ENCODE measurements at places on chromosomes 11 and 22. TPM values are rescaled to one million over a fixed set of nuclear protein-coding genes. Genes with fewer than 3 reads are reported as not detected.

E2F8 gene
- 0.16 TPM for total RNA-seq

RNF26 gene
- 18.3 TPM for total RNA-seq

RAG2 gene
- total RNA-seq: not detected

CRYBA4 gene
- total RNA-seq: not detected

NXPE1 gene
- total RNA-seq: not detected

NRXN2 gene
- 8.4 TPM for total RNA-seq

C11orf21 gene
- total RNA-seq: 0.68 TPM

SPDYC gene
- total RNA-seq: not detected

GRCh38 chr11:64538501-64538951 lies 52.5 kb upstream of the SLC22A12 start:
- no peaks in the 10 kb centered on the region for H3K27me3 ChIP-seq
- H3K27ac ChIP-seq: no peak overlapping the region
- no peak for DNase-seq
- H3K4me1 ChIP-seq: no peaks in the 10 kb centered on the region
- H3K4me3 ChIP-seq: no peak overlapping the region

- H3K27me3 ChIP-seq: no peaks in the 10 kb centered on the region
- H3K36me3 ChIP-seq: no peaks in the 10 kb centered on the region
- DNase-seq: no peak
- H3K4me1 ChIP-seq: no peaks in the 10 kb centered on the region
- no peak overlapping the region for H3K27ac ChIP-seq
These were observed 305.0 kb downstream of the TBC1D22A start for GRCh38 chr22:47067321-47067890.

DNA sequence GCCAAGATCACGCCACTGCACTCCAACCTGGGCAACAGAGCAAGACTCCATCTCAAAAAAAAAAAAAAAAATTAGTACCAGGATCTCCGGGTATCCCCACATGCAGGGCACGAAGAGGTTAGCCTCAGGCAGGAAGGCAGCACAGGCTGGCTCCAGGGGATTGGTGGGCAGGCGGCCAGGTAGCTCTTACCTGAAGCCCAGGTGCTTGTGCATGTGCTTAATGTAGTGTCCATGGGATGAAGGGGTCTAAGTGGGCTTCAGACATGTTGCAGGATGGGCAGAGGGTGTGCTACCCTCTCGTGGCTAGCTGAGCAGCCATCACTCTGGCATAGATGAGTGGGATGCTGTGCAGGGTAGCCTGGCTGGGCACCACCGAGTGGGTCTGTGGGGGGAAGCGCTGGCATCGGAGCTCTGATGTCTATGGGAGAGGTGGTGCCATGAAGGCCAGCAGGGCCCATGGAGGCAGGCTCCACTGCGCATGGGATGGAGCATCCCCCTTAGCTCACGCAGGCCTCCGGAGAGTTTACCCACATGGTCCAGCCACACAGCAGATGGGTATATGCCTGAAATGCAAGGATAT lies 11.0 kb downstream of the RFPL1 start:
- H3K36me3 ChIP-seq: no peaks in the 10 kb centered on the region
- DNase-seq: no peak
- H3K27me3 ChIP-seq: no peaks in the 10 kb centered on the region
- peaks cover 12% of the 10 kb centered on the region for H3K4me1 ChIP-seq
- H3K27ac ChIP-seq: no peak overlapping the region
- H3K4me3 ChIP-seq: no peak overlapping the region

- no peak overlapping the region for H3K4me3 ChIP-seq
- no peak for DNase-seq
- H3K27ac ChIP-seq: no peak overlapping the region
These were observed 88.8 kb downstream of the MRTFA start for GRCh38 chr22:40547729-40548143.

DNA sequence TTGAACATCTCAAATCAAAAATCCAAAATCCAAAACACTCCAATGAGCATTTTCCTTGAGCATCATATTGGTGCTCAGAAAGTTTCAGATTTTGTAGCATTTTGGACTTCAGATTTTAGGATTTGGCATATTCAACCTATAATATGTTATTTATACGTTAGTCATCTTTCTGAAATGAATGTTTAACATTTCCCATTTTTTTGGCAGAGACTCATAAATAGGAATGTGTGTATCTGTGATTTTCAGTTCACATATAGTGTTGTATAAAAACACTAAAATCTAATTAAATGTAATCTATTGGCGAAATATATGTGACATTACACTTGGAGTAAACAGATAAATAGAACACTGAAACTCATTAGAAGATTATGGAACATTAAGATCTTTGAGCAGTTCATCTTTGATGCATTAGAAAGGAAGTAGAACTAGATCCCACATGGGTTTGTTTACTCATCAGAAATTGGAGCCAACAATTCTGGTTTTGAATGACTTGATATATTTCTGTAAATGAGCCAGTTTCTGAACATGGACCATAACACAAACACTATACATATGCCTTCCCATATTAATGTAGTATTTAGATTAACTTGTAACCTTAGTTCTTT lies 153.1 kb downstream of the UVRAG start:
- H3K27ac ChIP-seq: no peak overlapping the region
- no peak for DNase-seq
- no peak overlapping the region for H3K4me3 ChIP-seq

GRCh38 chr22:23655891-23656475 lies 23.9 kb upstream of the DRICH1 start:
- H3K27me3 ChIP-seq: no peaks in the 10 kb centered on the region
- no peak overlapping the region for H3K27ac ChIP-seq
- no peaks in the 10 kb centered on the region for H3K4me1 ChIP-seq
- DNase-seq: peak; percentile 37
- no peak overlapping the region for H3K4me3 ChIP-seq

- no peaks in the 10 kb centered on the region for H3K27me3 ChIP-seq
- no peaks in the 10 kb centered on the region for H3K36me3 ChIP-seq
- DNase-seq: peak; percentile 30
- no peak overlapping the region for H3K4me3 ChIP-seq
These were observed 127.4 kb downstream of the PHF21B start for GRCh38 chr22:44882226-44882905.

GRCh38 chr11:102926961-102927623 lies 28.4 kb downstream of the MMP13 start:
- no peak overlapping the region for H3K4me3 ChIP-seq
- no peaks in the 10 kb centered on the region for H3K4me1 ChIP-seq
- H3K36me3 ChIP-seq: no peaks in the 10 kb centered on the region
- no peak overlapping the region for H3K27ac ChIP-seq
- no peak for DNase-seq

DNA sequence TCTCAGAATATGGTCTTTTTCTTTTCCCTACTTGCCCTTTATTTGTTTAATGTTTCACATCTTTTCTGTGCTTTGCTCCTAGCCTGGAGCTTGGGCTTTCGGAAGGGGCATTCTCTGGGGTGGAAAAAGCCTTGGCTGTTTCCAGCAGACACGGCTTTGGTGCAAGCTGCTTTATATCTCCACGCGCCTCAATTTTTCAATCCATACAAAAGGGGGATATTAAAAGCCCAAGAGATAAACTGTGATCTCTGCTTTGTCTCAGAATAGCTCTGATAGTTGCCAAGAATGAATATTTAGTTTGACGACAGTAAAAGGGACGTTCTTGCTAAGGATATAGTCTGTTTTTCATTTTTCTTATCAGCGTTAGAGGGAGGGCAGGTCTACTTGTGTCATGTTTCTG lies 194.0 kb upstream of the KIRREL3 start:
- H3K4me3 ChIP-seq: no peak overlapping the region
- H3K36me3 ChIP-seq: no peaks in the 10 kb centered on the region
- DNase-seq: no peak
- no peaks in the 10 kb centered on the region for H3K27me3 ChIP-seq
- no peaks in the 10 kb centered on the region for H3K4me1 ChIP-seq

GRCh38 chr11:31535479-31535878 lies 25.9 kb downstream of the ELP4 start:
- H3K27me3 ChIP-seq: no peaks in the 10 kb centered on the region
- no peak overlapping the region for H3K4me3 ChIP-seq
- H3K4me1 ChIP-seq: no peaks in the 10 kb centered on the region
- no peaks in the 10 kb centered on the region for H3K36me3 ChIP-seq
- H3K27ac ChIP-seq: no peak overlapping the region

- H3K4me1 ChIP-seq: no peaks in the 10 kb centered on the region
- no peaks in the 10 kb centered on the region for H3K36me3 ChIP-seq
- no peaks in the 10 kb centered on the region for H3K27me3 ChIP-seq
- no peak for DNase-seq
These were observed 33.0 kb upstream of the SYT7 start for GRCh38 chr11:61613870-61614269.

- no peaks in the 10 kb centered on the region for H3K27me3 ChIP-seq
- H3K36me3 ChIP-seq: no peaks in the 10 kb centered on the region
- H3K4me1 ChIP-seq: no peaks in the 10 kb centered on the region
- H3K4me3 ChIP-seq: no peak overlapping the region
These were observed 8.4 kb upstream of the HDHD5 start for GRCh38 chr22:17167486-17167885.
